RPMI7951 (cell line): ENCODE measurements at places on chromosomes 3 and 15.
A peak's percentile ranks its signal among the peaks of the same experiment; 100 is the strongest.

DNA sequence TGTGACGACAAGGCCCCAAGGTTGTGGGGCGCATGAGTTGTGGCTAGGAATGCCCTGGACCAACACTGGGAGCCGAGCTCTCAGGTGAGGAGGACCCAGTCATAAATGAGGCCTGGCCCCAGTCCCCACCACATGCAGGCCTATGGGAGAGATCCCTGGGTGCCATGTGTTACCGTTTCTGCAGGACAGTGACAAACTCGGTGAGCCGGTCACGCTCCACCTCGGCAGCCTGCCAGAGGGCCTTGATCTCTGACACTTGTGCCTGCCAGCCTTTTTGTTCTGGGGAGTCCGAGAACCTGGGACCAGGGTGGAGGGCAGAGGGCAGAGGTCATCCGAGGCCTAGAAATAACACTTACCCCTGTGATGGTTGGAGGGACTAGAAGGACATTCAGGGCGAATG, 27.7 kb upstream of the HHATL start:
- no peak for DNase-seq

GRCh38 chr15:26864664-26865191, 2.1 kb upstream of the GABRA5 start:
- DNase-seq = peak; percentile 16

GRCh38 chr15:88072598-88073390, 183.7 kb downstream of the NTRK3 start:
- DNase-seq = no peak

- no peak for DNase-seq
Observed at GRCh38 chr3:2513986-2514385, 415.3 kb downstream of the CNTN4 start.

- DNase-seq = peak; percentile 16
Observed at GRCh38 chr3:107512108-107512507, 10.7 kb upstream of the BBX start.

DNA sequence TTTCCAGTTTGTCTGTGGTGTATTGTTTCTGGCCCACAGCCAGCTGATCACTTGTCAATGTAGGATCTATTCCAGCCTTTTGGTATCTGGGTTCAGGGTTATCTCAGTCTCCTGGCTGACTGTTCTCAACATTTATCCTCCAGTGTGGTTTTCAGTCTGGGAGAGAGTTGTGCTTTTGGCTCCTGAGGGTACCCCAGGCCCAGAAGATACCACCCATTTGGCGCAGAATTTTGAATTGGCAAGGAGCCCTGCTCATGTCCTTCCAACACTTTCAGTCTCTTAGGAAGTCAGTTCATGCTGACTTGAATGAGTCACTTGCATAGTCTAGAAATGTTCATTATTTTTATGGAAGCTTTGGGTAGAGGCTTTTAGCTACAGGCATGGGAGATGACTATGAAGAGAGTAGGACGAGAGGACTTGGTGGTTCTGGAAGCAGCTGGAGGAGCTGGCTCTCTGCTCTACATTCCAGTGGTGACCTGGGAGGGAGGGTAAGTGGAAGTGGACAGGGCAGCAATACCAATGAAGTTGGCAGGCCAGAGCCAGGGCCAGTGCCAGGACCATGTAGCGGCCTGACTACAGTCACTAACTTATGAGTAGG, 7.2 kb downstream of the POLR2H start:
- peak; percentile 20 for DNase-seq

DNA sequence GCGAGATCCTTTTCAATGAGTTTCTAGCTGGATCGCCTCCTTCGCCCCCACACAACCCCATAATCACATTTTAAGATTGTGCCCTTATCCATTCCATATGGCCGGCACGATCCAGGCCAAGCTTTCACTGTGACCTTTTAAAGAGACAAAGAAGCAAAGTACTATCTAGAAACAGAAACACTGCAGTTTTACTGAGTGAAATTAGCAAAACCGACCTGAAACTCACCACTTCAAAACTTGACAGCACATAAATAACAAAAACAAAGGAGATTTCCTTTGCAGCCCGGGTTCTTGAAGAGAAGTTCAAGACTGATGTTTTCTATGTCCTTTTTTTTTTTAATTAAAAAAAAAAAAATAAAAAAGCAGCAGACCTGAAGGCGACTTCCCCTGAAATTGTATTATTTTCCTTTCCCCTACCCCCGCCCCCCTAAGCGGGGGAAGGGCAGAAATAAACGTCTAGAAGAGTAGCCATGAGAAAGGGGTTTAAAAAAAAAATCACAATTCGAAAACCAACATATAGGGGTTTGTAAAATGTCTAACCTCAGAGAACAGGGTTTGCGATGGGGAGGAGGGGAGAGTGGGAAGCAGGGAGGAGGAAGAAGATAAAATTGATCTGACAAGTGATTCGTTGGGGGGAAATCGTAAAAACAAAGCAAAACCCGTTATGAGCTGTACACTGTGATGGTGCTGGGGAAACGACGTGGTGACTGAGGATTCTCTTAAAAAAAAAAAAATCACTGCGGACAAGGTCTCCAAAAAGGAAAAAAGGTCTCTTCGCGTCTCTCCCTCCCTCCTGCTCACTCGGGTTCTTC, 1.5 kb downstream of the SATB1 start:
- peak; percentile 45 for DNase-seq

DNA sequence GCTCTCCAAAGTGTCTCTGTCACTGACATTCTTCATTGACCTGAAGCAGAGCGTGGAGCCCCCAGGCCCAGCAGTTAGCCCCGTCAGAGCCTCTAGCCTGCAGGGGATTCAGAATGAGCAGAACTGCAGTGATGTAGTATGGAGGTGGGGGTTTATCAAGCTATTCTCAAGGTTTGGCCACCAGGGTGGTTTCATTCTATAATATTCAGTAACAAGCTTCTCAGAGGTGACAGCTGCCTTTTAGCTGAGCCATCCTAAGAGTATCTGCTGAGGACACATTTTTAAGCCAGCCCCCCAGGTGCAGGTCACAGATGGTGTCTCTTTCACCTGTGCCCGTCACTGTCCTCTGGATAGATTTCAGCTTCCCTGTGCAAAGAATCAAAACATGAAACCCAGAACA, 31.9 kb downstream of the CMTM7 start:
- DNase-seq = no peak

DNA sequence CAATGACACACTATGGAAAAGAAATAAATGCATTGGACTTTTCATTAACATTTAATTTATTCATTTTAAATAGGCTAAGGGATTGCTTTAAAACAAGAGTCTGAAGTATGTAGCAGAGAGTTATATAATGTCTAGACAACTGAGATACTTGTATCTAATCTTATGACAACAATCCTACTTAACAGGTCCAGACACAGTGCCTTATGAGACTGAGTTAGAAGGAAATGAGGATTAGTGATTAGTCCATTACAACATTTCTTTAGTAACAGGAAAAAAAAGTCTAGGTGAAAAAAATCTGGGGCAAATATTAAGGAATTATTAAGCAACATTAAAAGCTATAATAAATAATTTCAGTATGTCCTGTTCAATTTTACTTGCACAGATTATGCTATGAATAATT, 140.6 kb downstream of the MEIS2 start:
- no peak for DNase-seq

- DNase-seq = peak; percentile 49
Observed at GRCh38 chr3:157131861-157132260, 28.1 kb downstream of the CCNL1 start.

GRCh38 chr3:52444860-52445793, at the start of gene SEMA3G:
Gene SEMA3G (minus strand): TSS chr3:52445103. CDS start chr3:52445027, 76 bp downstream.
- peak; percentile 58 for DNase-seq

GRCh38 chr3:147616998-147617619, 207.9 kb downstream of the ZIC1 start:
- no peak for DNase-seq

DNA sequence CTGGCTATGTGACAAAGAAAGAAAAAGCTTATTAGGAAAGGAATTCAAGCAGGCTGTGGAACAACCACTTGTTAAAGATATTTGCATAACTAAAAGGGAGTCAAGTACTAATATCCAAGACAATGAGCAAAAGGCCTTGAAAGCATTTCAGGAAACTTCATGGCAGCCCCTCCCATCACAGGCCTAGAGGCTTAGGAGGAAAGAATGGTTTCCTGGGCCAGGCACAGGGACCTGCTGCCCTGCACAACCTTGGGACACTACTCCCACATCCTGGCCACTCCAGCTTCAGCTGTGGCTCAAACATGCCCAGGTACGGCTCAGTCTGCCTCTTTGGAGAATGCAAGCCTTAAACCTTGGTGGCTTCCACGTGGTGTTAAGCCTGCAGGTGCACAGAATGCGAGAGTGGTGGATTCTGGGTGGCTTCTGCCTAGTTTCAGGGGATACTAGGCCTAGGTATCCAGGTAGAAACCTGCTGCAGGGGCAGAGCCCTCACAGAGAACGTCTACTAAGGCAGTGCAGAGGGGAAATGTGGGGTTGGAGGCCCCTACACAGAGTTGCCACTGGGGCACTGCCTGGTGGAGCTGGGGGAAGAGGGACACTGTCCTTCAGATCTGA, 121.6 kb downstream of the OPA1 start:
- DNase-seq = no peak

DNA sequence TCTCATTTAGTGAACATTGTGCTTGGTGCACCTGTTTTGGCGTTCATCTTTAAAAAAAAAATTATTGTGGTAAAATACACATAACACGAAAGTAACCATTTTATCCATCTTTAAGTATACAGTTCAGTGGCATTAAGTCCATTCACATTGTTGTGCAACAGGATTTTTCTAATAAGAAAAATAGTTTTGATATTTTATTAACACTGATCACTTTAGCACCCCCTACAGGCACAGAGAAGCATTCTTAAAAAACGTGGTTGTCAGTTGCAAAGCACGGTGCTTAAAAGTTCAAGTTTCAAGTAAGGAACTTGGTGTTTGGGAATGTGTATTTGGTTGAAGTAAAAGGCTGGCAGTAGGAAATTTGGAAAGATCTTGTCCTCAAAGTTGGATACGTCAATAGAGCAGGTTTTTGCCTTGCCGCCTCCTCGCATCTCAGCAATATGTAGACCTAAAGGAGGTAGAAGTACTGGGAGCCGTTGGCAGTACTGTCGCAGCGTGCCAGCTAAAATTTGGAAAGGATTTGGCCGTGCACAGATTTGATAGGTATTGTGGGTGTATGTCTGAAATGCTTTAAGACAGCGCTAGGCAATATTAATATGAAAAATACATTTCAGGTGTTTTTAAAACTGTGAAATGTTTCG, 110.4 kb downstream of the LRRC28 start:
- DNase-seq = peak; percentile 15

DNA sequence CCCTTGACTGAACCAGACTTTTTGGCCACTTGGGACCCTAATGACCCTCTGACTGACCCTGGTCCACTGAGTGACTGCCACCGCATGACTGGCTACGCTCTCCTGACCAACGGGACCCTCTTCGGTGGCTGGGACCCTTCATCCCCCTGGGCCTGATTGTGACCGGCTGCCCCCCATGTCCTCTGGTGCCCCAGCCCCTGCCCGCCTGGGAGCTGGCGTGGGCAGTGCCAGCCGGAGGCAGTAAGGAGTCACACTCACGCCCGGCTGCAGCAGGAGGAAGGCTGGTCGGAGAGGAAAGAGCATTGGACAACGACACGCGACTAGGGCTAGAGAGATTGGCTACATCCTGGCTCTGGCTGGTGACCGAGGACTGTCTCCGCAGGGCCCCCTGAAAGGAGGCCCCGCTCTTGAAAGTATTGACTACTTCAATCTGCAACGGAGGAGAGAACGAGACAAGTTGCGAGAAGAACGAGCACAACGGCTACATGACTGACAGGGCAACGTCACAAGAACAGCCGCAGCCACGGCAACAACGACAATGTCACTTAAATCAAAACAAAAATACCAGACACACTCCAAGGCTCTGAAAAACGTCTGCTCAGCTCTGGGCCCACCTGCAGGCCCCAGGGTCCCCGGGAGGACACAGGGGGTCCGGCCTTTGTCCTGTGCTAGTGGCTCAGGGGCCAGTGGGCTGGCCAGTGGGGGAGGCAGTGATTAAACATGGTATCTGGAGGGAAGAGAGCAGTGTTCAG, 15.1 kb upstream of the SEC13 start:
- DNase-seq = no peak

- DNase-seq = peak; percentile 9
Observed at GRCh38 chr3:182258538-182259177, 534.6 kb upstream of the ATP11B start.

DNA sequence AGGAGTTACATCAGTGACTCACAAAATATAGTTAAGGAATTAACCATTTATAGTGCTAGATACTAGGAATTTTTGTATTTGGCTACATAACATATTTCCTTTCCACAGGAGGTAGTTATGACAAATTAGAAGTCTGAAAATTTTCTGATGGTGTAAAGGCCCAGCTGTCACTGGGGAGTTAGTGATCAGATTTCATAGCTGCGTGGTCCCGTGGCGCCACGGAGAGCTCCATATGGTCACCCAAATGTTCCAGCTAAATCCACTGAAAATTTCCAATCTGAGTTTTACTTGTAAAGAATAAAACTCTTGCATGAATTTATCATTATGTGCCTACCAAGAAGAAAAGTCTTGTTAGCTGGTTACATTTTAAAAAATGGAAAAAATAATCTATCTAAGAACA, 368.9 kb upstream of the PLSCR5 start:
- no peak for DNase-seq

GRCh38 chr15:99545605-99546004, 20.2 kb upstream of the MEF2A start:
- DNase-seq = no peak

DNA sequence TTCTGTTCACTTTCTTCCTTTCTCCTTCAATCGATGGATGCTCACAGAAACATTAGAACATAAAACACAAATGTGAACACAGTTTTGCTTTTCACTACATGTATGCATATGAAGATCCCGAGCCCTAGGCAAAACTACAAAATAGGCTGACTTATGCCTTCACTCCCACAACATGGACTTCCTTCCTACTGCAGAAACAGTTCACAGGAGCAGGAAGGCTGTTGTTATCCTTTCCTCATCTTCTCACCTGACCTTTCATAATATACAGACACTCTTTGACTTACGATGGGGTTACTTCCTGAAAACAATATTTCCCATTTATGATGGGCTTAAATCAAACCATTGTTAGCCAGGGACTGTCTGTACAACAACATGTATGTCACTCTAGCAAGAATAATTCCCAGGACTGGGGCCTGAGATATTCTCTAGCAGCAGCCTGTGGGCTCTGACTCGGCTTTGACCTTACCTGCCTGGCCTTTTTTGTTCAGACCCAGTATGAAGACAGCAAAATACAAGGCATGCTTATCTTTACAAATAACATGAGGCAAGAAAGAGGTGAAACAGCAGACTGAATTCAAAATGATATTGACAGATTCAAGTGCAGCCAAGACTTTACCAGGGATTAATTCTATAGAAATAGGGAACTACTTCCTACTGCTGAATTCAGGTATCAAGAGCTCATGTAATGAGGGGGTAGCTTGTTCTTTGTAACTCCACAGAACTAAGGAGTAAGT, 51.8 kb upstream of the PLXND1 start:
- peak; percentile 9 for DNase-seq

GRCh38 chr3:143811602-143812001, 36.7 kb downstream of the SLC9A9 start:
- no peak for DNase-seq

DNA sequence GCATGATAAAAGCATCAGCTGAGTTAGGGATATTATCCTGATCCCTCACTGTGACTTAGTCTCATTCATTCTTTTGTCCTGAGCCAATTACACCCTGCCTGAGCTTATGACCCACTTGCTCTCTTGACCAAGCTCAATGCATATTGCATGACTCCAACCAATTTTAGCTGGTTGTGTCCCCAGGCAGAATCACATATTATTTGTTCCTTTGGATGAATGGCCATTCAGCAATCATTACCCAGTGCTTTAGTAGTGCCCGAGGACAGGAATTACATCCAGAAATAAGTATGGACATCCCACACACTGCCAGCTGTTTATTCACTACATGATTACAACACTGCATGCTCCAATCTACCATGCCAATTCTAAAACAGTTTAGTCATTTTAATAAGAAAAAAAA, 322.5 kb downstream of the ZBBX start:
- DNase-seq = peak; percentile 46

- no peak for DNase-seq
Observed at GRCh38 chr15:39663704-39664250, 82.9 kb downstream of the THBS1 start.
